HFF-Myc (cell line): ENCODE measurements at places on chromosomes 13 and 19.

DNA sequence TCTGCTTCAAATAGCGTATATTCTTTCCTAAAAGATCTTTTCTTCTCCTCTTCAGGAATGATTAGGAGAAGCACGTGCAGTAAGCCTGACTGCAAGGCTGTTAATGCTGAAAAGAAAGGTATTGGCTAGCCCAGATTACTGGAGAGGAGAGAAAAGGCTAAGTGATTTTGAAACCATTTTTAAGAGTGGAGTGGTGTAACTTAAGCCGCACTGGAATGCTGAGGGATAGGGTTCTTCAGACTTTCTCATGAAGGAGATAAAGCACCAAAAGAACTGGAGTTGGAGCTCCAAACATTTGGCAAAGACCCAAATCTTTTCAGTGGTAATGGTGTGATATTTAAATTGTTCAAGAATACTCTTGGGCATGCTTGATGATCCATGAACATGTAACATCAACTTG lies 388.3 kb downstream of the COG6 start:
- no peak for DNase-seq

- no peak for DNase-seq
Observed at GRCh38 chr13:66405908-66406802, 824.0 kb downstream of the PCDH9 start.

DNA sequence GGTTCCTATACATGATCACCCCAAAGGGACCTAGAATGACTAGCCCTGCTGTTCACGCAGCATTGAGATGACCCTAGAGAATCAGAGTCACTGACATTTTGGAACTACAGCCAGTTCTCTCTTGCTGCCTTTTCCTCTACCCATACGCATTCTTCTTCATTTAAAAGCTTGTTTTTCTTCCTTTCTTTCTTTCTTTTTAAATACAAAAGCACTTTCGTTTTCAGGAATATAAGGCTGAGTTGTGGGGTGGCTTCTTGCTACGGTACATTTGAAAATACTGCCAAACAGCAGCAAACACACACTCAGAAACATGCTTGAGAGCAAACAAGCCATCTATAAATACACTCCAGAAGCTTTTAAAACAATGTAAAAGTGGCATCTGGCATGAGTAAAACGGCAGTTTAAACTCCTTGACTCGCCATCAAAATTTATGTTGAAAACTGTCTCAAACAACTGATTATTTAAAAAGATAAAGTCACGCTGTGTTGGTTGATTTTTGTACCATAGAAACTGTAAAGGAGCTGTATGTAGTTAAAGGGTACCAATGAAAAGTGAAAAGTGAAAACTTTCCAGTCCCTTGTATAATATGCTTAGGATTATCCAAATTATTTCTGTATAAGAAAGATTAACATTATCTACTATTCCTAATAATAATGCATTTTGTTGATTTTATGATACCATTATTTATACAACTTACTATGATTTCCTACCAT lies 95.6 kb downstream of the PCDH9 start:
- DNase-seq: no peak

- no peak for DNase-seq
Observed at GRCh38 chr19:39818626-39819097, 15.3 kb downstream of the DYRK1B start.

GRCh38 chr19:31502536-31503170 lies 153.4 kb upstream of the TSHZ3 start:
- DNase-seq: no peak

DNA sequence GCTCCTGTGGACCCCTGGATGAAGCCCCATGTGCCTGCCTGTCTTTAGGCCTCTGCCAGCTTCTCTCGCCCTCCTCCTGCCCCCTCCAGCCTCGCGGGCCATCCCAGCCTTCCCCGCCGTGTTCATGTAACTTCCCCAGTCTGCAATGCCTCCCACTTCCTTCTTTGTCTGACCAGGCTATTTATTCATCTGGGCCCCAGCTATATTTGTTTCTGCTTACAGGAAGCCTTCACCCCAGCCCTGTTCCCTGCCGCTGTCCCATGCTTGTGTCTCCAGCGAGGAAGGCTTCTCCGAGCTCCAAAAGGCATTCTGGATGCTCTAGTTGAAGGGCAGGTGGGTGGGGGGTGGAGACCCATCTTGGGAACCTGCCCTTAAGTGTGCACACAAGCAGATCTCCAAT lies 7.9 kb upstream of the C3 start:
- DNase-seq: no peak

GRCh38 chr19:29045679-29046254 lies 167.2 kb downstream of the UQCRFS1 start:
- DNase-seq: no peak

DNA sequence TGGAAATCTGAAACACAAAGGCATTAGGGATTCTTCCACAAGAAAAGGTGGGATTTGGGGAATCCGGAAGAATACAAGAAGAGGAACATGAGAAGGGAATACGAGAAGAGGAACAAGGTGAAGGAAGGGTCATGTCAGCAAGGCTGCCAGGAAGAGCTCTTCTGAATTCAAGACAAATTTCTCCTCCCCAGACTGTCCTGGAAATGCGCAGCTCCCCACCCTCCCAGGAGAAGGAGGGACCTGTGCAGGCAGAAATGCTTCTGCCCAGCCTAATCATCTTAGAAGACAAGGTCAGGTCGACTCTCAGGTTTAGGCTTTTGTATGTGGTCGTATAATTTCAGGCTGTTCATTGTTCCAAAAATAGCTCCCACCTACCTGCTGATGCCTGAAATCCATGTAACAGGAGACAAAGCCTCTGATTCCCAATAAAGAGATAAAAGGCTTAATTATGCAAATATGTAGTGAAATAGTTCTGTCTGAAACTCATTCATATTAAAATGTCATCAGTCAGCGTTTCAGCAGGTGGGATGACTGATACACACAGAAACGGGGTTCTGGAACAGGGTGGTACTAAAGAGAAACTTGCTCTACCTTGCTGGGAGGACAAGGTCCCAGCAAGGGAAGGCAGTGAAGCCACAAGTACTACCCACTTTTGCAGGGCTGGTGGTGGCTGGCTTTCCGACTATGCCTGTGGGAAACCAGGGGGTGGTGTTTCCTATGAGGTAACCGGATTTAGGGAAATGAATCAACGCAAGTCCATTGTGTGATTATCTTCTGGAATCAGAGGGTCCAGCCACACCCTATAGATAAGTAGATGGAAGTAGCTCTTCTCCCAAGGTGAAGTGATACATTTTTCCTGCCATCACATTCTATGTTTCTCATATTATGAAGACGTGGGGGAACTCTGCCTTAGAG lies 76.1 kb downstream of the KL start:
- no peak for DNase-seq

DNA sequence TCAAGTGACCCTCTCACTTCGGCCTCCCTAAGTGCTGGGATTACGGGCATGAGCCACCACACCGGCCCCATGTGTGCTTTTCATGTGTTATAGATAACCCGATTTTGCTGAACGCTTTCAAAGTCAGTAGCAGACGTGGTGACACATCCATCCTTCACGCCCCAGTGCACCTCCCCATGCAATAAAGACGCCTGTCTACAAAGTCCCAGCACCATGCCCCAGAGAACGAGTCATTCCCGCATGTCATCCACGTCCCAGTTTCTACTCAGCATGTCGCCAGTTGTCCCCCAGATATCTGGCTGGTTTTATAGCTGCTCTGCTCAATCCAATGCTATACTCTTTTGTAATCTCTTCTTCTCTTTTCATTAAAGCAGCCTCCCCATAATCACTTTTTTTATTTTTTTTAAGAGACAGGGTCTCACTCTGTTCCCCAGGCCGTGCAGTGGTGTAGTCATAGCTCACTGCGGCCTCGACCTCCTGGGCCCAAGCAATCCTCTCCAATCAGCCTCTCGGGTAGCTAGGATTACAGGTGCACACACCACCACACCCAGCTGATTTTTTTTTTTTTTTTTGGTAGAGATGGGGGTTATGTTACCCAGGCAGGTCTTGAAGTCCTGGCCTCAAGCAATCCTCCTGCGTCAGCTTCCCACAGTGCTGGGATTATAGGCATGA lies 42.5 kb downstream of the DNM2 start:
- no peak for DNase-seq
